ENCODE measurements at places on chromosomes 7 and 10. TPM values are rescaled to one million over a fixed set of nuclear protein-coding genes. Genes with fewer than 3 reads are reported as not detected.

DNA sequence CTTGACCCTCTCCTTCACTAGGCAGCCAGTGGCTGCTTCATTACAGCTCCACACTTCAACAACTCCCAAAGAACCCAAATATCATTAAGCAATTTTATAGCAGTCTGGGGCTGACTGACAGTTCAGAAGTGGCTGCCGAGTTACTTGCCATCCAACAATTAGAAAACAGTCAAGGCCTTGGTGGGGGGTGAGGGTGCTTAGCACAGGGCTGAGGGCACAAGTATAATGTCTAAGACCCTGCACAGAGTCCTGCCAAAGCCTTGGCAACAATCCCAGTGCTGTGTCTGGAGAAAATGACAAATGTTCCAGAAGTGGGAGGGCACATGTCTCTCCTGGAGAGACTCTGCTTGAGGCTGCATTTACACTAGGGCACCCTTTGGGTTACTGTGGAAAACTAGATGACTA is 71.1 kb downstream of the CXCL12 start:
- DNase-seq, result no peak
- H3K27ac ChIP-seq, result no peak overlapping the region
- H3K36me3 ChIP-seq, result no peaks in the 10 kb centered on the region
- no peaks in the 10 kb centered on the region for H3K4me1 ChIP-seq
- no peak overlapping the region for H3K4me3 ChIP-seq

PCLO gene
- total RNA-seq, result 1.1 TPM

GRCh38 chr10:35336921-35337823 is 863 bp downstream of the CCNY start:
- peak overlapping the region; percentile 88 for H3K4me3 ChIP-seq
- H3K27ac ChIP-seq, result peak overlapping the region; percentile 61
- H3K4me1 ChIP-seq, result peaks cover 33% of the 10 kb centered on the region

NEUROD6 gene
- total RNA-seq, result not detected

- DNase-seq, result no peak
- H3K27me3 ChIP-seq, result peaks cover 17% of the 10 kb centered on the region
- H3K4me1 ChIP-seq, result no peaks in the 10 kb centered on the region
- H3K4me3 ChIP-seq, result no peak overlapping the region
Observed at GRCh38 chr10:49375611-49376010, 20.3 kb downstream of the DRGX start.

TMEM26 gene
- 14.3 TPM for total RNA-seq

Measured in Panc1 (cell line).